AG09309 (cell line): ENCODE measurements at places on chromosomes 3 and 15.

DNA sequence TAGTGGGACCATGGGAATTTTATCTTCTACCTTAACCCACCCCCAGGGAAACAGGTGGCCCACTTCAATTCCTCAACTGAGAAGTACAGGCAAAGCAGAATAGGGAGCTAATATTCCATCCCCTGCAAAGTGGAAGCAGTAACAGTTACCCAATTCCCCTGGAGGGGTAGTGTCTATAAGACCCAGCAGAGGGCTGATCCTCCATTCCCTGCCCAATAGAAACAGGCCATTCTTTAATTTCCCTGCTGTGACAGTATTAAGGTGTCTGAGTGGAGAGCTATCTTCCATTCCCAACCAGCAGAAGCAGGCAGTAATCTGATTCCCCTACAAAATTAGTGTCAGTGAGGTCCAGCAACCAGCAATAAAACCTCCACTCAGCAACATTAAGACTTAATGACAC is 219.8 kb downstream of the ULK4 start:
- DNase-seq: no peak

DNA sequence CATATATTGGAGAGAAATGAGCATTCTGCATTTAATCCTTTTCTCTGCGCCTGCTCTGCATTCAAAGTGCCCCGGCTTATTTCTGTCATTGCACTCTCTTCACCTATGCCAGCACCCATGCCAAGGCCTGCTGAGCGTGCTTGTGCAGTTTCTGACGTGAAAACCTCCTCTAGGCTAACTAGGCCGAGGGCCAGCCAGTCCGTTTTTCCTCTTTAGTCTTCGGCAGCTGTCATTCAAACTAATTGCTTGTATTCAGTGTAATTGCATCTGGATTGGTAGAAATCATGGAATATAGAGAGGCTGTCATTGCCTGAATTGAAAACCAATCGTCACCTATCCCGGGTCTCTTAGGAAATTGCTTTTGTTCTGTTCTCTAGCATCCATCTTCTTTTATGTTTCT is 94.0 kb downstream of the ARPP21 start:
- no peak for DNase-seq

GRCh38 chr3:72482589-72483321 is 365.5 kb downstream of the SHQ1 start:
- DNase-seq: peak; percentile 21

DNA sequence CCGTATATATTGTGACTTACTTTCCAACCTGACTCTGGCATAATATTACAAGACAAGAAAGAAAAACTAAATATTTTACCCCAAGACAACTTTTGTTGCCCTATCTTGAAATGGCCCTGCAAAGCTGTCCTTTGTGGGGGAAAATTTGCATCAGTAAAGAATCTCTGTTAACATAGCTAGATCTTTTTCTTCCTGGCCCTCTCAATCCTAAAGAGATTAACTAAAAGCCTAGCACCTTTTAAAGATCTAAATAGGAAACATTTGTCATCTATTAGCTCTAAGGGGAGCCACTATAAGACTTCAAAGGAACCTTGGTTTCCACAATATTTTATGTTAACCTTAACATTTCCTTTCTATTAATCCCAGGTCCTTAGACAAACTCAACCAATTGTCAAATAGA is 199.0 kb upstream of the SLITRK3 start:
- DNase-seq: no peak

DNA sequence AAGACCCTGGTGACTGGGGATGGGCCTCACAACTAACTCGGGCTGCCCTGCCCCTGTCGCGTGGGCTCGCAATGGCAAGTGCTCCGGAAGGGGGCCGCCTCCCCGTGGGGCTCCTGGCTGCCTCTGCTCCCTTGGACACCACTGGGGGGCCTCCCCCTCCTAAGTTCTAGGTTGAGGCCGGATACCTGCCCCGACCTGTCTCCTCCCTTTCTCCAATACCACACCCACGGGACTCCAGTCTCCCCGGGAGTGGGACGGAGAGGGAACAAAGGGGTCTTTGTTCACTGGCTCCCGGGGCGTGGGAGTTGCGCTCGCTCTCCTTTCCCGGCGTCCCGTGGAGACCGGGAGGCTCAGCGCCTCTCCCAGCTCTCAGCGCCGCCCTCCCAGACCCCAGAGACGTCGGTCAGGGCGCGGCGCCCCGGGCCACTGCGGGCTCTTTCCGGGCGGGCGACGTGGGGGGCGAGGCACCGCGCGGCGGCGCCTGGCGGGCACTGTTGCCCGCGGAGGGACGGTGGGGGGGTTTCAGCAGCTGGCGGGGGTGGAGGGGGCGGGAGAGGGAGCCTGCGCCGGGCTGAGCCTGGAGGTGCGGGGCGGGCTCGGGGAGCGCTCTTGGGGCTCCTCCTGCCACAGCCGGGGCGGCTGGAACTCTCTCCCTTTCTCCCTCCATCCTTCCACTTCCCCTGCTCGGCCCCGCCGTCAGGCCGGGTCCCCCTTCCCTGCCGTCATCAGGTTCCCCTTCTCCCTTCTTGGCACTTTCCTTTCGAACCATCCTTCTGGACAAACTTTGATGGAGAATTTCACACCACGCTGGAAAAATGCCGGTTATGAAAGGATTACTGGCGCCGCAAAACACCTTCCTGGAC is at the start of gene KCNH8:
TSS of gene KCNH8 (plus strand) at position 606 of the 863 bp plus-strand sequence. CDS start at position 816, 210 bp downstream.
- DNase-seq: no peak

- DNase-seq: no peak
Observed at GRCh38 chr3:191030929-191031328, 168.1 kb upstream of the OSTN start.

GRCh38 chr3:47581422-47581821 is 2.8 kb upstream of the CSPG5 start:
- no peak for DNase-seq

- DNase-seq: no peak
Observed at GRCh38 chr15:56241374-56242105, 2.1 kb downstream of the RFX7 start.

DNA sequence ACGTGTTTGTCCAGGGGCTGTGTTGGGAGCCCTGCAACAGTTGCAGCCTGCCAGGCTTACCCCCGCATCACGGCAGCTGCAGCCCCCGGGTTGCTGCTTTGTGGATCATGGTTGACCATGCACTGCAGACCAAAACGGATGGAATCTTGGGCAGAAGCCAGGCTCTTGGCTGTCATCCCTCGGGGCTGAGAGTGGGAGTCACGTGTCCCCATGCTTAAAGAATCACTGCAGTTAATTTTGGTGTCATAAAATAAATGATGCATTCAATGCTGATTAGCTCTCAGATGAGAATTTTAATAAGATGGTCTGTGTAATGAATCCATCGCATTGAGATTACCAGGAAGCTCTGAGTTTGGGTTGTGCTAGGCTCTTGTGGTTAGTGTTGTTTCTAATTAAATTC is 115.6 kb downstream of the CHDH start:
- DNase-seq: no peak

- DNase-seq: no peak
Observed at GRCh38 chr3:16059711-16060357, 114.6 kb upstream of the GALNT15 start.

DNA sequence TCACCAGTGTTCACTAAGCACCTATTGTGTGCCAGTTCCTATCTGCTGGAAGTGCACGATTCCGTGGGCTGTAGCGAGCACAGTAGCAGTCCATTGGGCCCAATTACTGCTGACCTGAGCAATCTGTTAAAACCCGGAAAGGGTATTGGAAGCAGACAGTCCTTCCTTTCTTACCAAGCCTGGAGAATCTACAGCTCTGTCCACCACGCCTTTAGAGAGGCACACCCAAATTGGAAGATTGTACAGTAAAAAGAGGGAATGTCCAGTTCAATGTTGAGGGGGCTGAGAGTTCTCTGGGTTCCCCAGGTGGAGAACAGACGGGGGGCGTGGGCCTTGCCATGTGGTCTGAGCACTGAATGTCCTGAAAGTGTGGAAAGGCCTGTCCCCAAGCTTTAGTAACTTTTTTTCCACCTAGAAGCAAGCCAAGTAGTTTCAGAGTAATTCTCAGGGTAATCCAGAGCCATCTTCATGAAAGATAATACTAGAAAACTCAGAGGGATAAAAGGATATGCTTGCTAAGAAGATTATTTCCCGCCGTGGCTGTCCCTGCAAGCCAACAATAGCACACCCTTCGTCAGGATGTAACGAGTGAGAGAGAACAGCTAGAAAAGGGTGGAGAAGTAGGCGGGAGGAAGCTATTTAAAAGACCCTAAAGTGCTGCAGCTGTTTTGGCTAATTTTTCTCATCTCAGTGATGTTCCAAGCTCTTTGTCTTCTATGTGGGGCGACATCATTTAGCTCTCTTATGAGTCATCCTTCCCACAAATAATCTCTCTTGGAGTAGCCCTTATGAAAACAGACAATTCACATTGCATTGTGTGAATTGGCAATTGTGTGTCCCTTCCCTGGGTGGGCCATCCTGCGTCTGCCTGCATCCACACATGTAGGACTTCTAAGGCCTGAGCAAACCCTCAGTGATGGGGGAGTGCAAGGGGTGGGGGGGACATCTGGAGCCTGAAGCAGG is 181.0 kb downstream of the ATG7 start:
- no peak for DNase-seq

GRCh38 chr3:172953571-172953970 is 187.5 kb downstream of the SPATA16 start:
- DNase-seq: no peak

GRCh38 chr15:96047255-96047931 is 283.1 kb upstream of the NR2F2 start:
- peak; percentile 76 for DNase-seq

DNA sequence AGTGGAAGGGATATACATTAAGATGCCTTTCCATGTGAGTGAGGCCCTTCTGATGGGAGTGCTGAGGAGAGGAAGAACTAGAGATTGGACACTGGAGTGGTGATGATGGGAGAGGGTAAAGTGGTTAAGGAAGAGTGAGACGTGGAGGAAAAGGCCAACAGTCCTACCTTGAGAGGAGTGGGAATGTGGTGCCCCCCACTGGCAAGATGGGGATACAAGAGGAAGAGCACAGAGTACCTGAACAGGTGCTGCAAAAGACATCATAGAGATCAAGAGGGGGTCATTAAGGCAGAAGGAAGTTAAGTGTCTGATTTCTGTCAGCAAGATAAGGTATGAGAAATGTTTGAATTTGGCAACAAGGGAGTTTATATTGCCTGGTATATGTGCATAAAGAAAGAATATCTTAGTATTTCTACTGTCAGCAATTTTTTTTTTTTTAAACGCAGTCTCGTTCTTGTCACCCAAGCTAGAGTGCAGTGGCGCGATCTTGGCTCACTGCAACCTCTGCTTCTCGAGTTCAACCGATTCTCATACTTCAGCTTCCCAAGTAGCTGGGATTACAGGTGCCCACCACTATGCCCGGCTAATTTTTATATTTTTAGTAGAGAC is 34.0 kb downstream of the ARIH2 start:
- no peak for DNase-seq

DNA sequence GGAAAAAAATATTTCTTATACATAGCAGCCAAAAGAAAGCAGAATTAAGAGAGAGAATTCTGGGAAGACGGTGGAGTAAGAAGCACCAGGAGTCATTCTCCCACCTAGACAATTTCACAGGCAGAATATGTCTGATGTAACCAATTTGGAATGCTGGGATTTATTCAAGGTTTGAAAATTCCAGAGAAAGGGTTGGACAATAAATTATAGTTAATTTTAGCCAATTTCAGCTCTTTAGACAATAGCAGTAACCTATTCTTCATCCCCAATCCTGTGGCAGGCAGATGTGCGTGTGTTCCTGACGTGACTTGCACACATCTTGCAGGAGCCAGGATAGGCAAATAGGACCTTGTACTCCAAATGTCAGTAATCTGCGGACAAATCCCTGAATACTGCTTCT is 541.0 kb upstream of the NAALADL2 start:
- no peak for DNase-seq

GRCh38 chr3:67048067-67048714 is 50.1 kb downstream of the KBTBD8 start:
- no peak for DNase-seq

DNA sequence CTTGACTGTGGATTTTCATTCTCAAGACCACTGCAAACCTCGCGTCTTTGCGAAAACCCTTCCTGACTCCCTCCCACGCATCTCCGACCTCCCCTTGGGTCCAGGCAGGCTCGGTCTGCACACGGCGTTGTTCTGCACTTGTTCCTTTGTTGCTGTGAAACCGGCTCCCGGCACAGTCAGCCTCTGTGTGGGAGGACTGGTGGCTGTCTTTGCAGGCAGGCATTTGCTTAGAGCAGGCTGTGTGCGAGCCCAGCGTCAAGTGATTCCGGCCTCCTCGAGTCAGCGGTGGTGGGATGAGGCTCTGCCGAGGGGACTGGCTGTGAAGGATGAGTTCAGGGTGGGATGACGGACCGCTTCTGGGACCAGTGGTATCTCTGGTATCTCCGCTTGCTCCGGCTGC is 102.6 kb upstream of the ROPN1 start:
- no peak for DNase-seq

- no peak for DNase-seq
Observed at GRCh38 chr3:174862101-174862500, 3.0 kb downstream of the NAALADL2 start.

DNA sequence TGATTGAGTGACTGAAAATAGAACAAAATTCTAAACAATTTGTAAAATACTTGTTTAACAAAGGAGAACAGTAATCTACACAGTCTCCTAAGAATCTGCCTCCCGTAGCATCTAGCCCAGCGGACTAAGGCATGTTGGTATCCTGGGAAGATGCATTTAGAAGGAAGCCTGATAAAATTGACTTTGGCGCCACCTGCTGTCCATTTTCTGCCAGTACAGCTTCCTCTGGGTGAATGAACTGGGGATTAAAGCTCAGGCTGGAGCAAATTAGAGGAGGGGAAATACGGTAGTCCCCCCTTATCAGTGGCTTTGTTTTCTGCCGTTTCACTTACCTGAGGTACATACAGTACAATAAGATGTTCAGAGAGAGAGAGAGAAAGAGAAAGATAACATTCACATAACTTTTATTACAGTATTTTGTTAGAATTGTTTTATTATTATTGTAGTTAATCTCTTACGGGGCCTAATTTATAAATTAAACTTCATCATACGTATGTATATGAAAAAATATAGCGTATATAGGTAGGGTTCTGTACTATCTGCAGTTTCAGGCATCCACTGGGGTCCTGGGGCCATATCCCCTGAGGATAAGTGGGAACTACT is 191.6 kb downstream of the GAP43 start:
- no peak for DNase-seq
